ENCODE measurements at places on chromosomes 3 and 15. TPM values are rescaled to one million over a fixed set of nuclear protein-coding genes. Genes with fewer than 3 reads are reported as not detected.
A peak's percentile ranks its signal among the peaks of the same experiment; 100 is the strongest.

DNA sequence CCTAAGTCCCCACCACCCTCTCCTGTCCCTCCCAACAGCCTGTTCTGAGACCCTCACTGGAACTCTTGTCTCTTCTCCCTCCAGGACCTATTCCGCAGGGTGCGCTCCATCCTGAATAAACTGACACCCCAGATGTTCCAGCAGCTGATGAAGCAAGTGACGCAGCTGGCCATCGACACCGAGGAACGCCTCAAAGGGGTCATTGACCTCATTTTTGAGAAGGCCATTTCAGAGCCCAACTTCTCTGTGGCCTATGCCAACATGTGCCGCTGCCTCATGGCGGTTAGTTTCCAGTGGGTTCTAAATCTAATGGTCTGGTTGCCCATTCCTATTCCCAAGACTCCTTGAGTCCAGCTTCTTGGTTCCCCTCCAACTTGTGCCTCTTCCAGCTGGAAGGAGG, 9.3 kb downstream of the EIF4G1 start:
- no peak for DNase-seq

GRCh38 chr3:195168009-195168762, 102.8 kb downstream of the XXYLT1 start:
- no peak for DNase-seq

CCDC71 gene
- total RNA-seq = 27.6 TPM

- DNase-seq = no peak
Measured at GRCh38 chr3:27637346-27637995, 84.7 kb downstream of the EOMES start.

DNA sequence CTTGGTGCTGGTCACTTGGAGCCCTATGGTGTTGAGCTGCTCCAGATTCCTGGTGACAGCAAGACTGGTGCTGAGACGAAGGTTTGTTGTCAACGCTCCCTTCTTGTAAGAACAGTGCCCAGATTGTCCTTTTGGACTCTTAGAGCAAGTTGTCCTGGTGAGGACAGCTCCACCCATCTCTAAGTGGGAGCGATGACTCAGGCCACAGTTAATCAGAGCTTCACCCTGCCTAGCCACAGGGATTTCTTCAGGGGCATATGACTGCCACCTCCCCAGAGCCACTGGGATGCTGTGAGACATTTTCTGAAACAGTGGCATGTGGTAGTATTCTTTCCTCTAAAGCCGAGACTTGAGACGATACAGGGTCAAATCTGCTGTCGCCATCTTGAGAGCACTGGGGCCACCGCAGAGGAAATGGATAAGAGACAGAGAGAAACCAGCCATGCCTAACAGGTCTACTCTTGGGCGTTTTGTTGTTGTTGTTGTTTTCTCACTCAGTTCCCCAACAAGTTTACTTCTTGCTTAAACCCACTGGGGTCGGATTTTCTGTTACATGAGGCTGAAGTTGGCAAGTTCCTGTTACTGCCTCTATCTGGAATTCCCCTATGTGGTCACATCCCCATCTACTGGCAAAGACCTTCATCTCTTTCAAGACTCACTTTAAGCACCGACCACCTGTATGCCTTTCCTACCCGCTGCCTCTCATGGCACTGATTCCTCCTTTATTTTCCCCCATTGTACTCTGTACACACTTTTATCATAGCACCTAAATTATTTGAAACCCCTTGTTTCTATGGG, 16.0 kb upstream of the PCOLCE2 start:
- peak; percentile 4 for DNase-seq
